Substantia nigra (tissue), 51 donors: ENCODE measurements at places on chromosomes 6 and 20.

DNA sequence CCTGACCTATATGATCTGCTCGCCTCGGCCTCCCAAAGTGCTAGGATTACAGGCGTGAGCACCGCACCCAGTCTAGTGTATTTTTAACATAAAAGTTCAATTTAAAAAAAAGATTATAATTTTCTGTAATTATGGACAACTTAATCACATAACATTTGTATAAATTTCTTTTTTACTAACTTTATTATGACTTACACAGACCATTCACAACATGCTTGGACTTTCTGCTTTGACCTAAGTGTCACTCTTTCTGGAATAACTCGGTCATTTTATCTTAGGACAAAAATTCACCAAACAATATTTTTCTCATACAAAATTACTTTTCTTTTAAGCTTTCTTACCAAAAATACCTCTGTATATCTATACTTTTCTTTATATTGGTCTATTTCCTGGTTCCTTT, 15.4 kb upstream of the IL22RA2 start:
- DNase-seq = no peak

DNA sequence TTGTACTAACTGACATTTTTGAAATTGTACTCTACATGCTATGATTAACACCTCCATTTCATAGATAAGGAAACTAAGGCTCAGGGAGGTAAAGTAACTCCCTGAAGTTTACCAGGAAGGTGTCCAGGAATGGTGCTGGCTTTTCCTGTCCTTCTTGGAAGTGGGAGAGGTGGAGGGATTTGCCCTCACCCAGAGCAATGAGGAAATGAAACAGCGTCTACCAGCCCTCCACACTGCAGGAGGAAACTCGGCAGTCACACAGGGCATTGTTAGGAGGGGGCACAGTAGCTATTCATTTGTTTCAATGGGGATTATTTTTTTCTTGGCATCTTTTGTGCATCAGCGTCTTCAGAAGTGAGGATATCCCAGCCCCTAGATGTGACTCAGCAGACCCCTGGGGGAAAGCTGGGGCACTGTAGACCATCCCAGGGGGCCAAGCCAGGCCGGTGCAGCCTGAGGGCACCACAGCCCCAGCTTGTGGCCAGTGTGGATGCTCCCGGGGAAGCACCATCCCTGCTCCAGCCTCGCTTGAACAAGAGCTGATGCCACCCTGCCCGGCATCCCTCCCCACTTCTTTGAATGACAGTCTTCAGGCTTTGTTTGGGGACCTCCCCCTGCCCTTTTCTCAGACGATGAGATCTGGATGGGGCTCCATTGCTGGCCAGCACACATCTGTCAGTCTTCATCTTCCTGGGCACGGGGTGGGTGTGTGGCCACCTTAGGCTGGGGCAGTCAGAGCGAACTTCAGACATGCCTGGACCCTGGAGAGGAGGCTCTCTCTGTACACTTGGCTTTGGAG, 224.4 kb upstream of the PMEPA1 start:
- no peak for DNase-seq

DNA sequence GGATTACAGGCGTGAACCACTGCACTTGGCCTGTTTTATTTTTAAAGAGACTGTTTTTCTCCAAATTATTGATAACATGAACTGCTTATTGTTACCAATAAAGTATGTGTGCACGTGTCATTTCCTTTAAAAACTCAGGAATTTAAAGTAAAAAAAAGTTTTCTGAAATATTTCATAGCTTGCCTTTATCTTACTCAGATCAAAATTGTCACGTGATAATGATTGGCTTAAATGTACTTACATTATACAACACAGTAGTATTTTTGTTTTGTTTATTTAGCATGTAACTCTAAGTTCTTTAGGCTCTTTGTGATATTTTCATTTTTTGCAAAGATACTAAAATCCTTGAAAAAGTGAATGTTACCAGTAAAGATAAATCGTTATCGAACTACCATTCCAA, 174.1 kb downstream of the ZFAND3 start:
- no peak for DNase-seq

DNA sequence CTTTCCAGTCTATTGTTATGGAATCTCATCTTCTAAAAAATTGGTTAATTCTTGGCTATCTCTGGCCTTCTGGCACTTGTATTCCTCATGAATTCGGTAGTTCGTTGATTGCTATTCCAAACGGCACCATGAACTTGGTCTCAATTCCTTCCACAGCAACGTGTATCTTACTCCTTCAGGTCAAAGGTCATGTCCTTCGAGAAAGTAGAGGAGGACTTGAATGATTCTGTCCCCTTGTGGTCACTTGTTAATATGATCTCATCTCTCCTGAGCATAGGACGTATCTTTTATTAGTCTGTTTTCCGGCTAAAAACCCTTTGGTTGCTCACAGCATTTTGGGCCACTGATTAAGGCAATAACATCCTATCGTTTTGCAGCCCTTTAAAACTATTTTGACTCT, 9.4 kb downstream of the TLDC2 start:
- no peak for DNase-seq

GRCh38 chr20:61980647-61981583, 84.8 kb downstream of the TAF4 start:
- DNase-seq = peak; percentile 18

DNA sequence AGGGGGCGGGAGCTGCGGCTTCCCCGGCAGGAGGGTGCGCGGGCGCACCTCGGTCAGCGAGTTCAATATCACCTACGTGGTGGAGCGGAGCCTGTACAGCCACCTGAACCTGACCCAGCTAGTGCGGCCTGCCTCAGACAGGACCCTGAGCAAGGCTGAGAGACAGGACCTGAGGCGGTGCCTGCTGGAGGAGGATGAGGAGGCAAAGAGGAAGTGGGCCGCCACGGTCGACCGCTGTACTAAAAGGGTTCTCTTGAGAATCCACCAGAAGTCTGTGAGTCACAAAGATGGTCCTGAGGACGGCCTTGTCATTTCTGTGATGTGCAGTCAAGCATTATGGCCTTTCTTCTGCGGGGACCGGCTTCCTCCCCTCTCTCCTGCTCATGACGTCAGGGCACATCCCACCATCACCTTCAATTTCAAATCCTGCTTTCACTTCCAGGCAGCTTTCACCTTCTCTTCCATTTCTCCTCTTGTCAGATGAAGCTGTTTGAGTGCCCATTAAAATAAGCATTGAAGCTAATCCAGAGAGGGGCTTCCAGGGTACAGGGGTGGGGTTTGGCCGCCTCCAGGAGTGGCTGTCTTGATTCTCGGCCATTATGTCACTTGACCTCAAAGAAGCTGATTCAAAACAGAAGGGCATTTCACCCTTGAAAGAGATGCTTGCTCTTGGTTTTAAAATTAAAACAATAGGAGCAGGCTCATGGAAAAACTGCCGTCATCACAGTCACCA, 177.6 kb downstream of the SASH1 start:
- no peak for DNase-seq

GRCh38 chr20:37821696-37822095, 81.2 kb upstream of the VSTM2L start:
- DNase-seq = no peak

GRCh38 chr6:99236010-99236409, 113.5 kb downstream of the FAXC start:
- DNase-seq = no peak

- no peak for DNase-seq
Observed at GRCh38 chr6:75612434-75612833, 10.8 kb downstream of the SENP6 start.

DNA sequence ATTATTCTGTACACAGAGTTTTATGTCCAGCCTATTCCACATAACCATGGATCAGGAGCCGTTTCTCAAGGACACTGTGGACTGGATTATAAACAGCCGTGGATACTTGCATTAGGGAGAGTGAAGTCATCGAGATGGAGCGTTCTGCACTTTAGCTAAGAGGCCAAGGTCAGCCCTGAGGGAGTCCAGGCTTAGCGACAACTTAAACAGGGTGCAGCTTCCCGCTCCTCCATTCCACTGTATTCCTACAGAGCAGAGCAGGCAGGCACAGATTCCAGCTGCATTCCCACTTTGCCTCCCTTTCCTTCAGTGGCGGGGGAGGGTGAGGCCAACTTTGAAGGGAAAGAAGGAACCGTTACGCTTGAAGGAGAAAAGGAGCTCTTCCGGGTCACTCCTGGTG, 59.5 kb downstream of the RAMACL start:
- DNase-seq = no peak

DNA sequence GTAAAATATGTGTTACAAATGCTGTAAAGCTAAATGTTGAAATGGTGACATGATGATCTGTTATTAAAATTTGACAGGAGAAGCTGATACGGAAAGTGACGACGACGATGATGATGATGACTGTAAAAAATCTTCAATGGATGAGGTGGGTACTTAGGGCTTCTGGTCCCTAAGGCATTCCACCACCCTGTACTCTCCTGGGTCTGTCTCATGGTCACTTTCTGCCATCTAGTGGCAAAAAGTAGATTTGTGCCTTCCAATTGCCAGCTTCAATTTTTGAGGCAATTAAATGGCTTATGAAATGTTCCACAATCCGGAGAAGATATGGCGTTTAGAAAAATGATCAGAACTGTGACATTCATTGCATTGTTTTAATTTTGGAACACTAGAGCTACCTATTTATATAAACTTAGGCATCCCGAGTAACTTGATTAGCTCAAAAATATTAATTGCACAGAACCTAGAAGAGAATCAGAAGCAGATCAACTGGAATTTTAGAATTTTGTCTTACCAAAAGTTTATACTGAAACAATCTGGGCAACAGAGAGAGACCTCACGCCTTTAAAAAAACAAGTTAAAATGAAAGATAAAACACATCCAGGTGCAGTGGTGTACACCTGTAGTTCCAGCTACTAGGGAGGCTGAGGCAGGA, 346.5 kb upstream of the PLCB4 start:
- DNase-seq = peak; percentile 6

- DNase-seq = no peak
Observed at GRCh38 chr6:106473812-106474211, 113.3 kb downstream of the CRYBG1 start.

- DNase-seq = no peak
Observed at GRCh38 chr6:158610319-158610968, 34.1 kb downstream of the DYNLT1 start.

DNA sequence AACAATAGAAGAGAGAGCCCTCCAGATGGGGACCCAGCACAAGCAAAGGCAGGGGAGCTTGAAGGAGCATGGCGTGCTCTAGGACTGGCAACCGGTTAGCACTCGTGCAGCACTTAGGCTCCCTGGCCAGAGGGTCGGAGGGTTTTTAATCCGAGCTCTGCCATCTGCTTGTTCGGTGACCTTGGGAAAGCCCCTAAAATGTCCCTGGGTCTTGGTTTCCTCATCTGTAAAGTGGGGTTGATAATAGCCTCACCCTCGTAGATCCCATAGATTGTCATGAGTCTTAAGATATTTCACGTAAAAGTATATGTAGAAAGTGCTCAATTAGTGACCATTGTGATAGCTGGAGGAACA, 16.6 kb upstream of the HCK start:
- DNase-seq = no peak

- no peak for DNase-seq
Observed at GRCh38 chr6:90534337-90535025, 52.4 kb downstream of the MAP3K7 start.

DNA sequence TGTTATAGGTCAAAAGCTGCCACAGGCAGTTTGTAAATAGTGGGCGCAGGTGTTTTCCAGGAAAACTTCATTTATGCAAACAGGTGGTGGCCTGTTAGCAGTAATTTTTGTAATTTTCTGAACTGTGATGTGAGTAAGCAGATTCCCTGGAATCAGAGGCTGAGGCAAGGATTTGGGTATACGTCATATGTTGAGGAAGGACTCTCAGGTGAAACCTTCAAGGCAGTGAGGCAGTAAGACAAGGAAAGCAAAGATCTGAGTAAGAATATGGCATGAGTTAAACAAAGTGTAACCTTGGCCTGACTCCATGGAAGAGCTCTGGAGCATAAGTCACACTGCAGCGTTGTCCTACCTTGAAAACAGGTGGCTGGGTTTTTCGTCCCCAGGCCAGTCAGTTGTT, 291.1 kb upstream of the BTBD3 start:
- DNase-seq = no peak

GRCh38 chr6:133309579-133309978, 68.4 kb downstream of the EYA4 start:
- no peak for DNase-seq

- DNase-seq = no peak
Observed at GRCh38 chr6:119147101-119148053, 68.9 kb upstream of the FAM184A start.

GRCh38 chr6:76682842-76683241, 610.4 kb upstream of the IMPG1 start:
- DNase-seq = no peak

GRCh38 chr6:71134929-71135642, 153.5 kb upstream of the OGFRL1 start:
- DNase-seq = no peak

DNA sequence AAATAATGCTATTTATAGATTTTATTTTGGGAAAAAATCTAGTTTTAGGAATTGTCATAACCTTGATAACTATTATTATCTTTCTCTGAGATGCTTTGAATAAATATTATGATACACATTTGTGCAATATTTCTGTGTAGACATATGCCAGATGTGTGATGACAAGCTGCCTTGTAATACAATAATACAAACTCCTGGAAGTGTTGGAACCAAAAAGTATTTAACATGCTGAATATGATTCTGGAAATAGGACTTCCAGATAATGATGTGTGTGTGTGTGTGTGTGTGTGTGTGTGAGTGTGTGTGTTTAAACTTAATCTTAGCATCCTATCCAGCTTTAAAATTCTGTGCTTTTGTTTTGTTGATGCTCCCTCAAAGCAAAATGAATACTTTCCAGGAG, 233.6 kb downstream of the ADGRB3 start:
- no peak for DNase-seq

GRCh38 chr6:113048741-113049140, 701.6 kb downstream of the RFPL4B start:
- DNase-seq = no peak

DNA sequence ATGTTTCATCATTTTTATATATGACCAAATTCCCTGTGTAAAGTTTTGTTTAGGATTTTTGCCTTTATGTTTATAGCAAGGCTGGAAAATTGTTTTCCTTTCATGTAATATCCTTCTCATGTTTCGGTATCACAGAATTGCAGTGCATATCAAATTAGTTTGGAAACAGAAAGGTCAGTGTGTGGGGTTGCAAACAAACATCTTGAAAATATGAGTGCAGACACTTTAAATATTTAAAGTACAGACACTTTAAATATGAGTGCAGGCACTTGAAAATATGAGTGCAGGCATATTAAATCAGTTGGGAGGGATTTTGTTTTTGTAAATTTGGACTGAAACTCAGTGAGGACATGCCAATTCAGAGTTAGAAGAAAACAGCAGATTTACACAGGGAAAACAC, 6.5 kb downstream of the SLPI start:
- DNase-seq = no peak

- no peak for DNase-seq
Observed at GRCh38 chr6:42777126-42777822, 4.6 kb upstream of the BICRAL start.
